Activated CD4-positive, alpha-beta T cell treated with anti-CD3 and anti-CD28 coated beads, Interleukin-2, amount 50 U/mL, for 16 hours (primary cell): ENCODE measurements at places on chromosomes 12 and 14.

DNA sequence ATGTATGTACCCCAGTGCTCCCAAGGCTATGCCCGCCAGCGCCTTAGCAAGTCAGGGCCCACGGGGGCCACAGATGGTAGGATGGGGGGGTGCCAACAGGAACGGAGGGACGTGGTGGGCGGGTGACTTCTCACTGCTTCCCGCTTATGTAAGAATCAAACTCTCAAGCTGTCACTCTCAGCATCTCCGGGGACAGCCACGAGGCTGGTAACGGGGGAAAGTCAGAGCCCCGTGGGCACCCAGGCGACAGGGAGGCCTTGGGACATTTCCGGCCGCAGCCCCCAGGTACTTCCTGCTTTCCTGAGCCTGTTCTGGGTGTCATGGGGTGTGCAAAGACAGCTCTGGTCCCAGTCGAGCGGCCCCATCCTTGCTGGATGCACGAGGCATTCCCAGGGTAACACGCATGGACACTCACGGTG is 59.3 kb downstream of the TESC start:
- DNase-seq = no peak

DNA sequence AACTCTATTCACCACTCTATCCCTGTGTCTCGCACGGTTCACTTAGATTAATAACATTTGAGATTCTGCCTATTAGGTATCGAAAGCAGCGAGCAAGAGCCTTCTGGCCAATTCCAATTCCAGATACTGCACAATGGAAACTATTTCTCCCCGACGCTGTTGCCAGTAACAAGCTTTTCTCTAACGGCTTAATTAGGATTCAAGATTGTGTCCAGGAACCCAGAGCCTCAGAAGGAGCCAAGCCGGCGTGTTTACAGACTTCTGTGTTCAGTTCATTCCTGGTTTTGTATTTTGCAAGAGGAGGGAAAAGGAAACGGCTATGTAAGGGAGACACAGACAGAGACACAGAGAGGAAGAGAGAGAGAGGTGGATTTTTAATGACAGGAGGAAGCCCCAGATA is 185.6 kb downstream of the DICER1 start:
- DNase-seq = no peak

GRCh38 chr14:69625299-69626131 is 14.1 kb downstream of the SUSD6 start:
- DNase-seq = peak; percentile 85

GRCh38 chr14:102403028-102403427 is 40.3 kb downstream of the TECPR2 start:
- DNase-seq = no peak

DNA sequence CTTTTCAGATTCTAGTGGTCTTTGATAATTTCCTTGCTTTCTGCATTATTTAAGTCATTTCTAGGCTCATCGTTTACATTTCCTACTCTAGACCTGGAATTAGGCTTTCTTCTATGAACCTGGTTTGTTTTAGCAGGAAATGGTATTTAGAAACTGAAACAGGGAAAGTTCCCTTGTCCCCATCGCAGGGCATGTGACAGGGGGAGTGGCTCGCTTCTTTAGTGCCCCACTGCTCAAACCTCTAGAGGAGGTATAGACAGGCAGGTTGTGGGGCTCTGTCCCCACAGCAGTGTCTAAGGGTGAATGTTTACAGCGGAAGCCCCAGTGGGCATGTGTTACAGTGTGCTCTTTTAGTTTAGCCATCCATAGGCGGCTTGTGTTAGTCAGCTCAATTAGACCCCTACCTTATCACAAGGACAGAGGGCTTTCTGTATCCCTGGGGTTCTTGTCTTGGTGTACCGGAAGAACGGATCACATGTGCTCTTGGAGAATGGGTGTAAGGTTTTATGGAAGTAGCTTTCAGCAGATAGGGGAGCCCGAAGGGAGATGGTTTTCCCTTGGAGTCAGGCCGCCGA is 25.0 kb downstream of the IFT81 start:
- peak; percentile 16 for DNase-seq

- no peak for DNase-seq
These were observed 585.5 kb downstream of the VRK1 start for GRCh38 chr14:97382616-97383226.

DNA sequence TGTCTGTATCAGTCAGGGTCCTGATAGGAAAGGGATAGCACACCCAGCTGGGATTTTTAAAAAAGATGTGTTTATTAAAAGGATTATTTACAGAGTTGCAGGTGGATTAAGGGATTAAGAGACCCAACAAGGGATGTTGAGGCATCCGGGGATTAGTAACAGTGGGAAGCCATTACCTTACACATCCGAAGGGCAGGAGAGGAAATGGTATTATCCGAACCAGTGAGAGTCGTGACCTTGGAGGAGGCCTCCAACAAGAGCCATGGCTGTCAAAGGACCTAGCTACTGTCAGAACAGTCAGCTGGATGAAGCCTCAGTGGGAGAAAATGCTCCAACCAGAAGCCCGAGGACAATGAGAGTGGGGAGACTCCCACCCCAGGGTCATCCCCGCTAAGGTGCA is 146.3 kb upstream of the KRAS start:
- no peak for DNase-seq

GRCh38 chr14:91387169-91387835 is 30.3 kb downstream of the CCDC88C start:
- DNase-seq = no peak

DNA sequence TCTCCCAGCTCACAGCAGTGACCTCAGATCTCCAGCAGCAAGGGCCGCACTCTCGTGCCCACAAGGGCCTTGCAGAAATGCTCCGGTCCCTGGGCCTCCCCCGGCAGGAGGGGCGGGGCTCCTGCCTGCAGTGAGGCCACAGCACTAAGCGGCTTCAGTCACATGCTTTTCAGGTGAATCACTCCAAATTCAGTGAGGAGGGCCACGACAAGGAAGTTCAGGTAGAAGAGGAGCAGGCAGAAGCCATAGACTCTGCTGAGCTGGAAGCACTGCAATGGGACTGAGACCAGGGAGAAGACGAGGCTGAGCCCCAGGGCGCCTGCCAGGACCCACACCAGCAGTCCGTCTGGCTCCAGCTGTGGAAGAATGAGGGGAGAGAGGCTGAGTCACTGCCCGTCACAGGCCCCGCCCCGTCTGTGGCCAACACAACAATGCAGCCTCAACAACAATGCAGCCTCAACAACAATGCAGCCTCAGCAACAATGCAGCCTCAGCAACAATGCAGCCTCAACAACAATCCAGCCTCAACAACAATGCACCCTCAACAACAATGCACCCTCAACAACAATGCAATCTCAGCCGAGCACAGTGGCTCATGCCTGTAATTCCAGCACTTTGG is 35.2 kb downstream of the SLC8B1 start:
- DNase-seq = no peak
